ENCODE measurements at places on chromosomes 6 and 20.

DNA sequence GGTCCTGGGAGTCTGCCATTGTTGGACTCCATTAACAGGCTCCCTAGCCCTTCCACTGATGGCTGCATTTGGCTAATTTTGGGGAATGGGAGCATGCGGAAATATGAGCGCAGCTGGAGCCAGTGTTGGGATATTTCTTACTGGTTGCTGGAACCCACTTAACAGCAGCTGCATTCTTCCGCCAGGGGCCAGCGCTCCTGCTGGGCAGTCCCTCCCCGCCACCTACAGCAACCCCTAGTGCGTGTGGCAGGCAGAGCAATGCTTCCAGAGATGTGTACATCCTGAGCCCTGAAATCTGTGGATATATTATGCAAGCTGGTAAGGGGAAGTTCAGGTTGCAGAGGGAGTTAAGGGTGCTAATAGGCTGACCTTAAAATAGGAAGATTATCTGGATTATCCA, 16.4 kb downstream of the CST8 start:
- DNase-seq = no peak

DNA sequence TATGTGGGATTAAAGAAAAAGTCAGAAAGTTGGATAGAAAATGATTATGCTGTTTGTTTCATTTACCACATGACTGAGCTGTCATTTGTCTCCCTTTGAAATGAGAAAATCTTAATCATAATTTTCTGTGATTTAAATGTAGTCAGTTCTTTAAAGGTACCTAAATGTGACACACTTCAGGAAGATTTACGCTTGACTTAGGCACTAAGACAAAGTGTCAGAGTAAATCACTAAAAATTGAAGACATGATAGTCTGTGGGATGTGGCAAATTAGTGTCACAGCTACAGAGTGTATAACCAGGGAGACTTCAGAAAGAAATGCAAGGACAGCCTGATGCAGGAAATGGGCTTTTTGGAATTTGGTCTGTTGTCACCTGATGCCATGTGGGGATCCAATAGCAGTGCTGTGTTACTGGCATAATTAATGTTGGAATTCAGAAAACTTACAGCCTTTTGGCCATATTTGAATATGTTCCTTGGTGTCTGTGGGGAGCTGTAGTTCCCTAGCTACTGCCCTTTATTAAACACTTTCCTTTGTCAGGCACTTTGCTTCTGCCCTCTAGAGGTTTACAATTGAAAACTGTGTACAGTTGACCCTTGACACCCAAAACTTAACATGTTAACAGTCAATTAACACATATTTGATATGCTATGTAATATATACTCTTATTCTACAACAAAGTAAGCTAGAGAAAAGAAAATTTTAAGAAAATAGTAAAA, 493.8 kb downstream of the UTRN start:
- no peak for DNase-seq

GRCh38 chr20:5656126-5656525, 94.1 kb upstream of the SHLD1 start:
- no peak for DNase-seq

DNA sequence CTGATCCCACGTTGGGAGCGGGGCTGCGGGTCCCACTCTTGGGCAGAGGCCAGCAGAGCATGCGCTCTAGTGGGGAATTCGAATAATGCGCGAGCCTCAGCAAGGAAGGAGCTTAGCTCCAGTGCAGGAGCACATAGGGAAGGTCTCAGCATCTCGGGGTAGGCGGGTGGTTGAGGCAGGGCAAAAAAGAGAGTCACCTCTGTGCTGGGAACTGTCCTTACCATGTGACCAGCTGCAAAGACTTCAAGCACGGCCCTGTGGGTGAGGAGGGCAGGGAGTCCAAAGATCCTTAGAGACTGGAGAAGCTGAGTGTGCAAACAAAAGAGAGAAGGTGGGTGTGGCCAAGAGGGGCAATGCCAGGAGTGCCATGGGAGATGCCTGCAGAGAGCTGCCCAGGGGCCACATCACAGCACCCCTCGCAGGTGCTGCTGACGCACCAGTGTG, 79.2 kb upstream of the CD93 start:
- DNase-seq = no peak

DNA sequence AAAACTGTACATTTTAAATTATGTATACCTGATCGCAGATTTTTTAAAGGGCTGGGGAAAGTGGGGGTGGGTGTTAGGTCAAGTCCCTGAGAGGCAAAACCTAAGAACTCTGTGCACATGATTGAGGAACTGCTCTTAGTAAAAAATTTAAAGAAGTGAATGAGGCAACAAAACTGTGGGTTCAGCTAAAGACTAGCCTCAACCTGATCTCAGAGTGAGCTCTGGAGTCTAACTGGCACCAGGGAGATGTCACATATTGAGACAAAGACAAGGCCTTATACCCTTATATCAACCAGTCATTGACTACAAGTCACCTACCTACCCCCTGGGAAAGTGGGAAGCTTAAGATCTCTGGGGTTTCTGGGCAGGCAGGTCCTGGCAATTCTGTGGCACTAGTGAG, 27.4 kb upstream of the RUNX2 start:
- no peak for DNase-seq

DNA sequence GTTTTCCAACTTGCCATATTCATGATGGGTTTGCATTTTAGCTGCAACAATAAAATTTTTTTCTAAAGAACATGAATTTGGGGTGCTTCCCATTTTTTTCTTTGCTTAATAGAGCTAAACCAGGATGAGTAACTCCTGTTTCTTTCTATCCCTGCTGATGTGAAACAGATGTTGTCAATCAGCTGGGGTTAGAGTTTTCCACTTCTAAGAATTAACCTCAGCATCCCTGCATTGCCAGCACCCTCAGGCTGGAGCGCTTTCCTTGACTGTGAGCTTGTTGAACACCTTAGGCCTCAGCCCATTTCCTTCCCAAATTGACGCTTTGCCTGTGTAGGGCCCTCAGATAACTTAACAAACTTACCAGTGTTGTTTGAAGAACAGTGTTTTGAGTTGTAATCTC, 74.5 kb downstream of the PTPN1 start:
- no peak for DNase-seq

Data from fibroblast of the aortic adventitia (primary cell).